Cortex of kidney (tissue), 1 donor: ENCODE measurements at places on chromosomes 6 and 20.

GRCh38 chr20:57693002-57693582 is 16.7 kb downstream of the PMEPA1 start:
- DNase-seq = no peak

GRCh38 chr20:4344670-4345069 is 329.3 kb upstream of the RNF24 start:
- no peak for DNase-seq

- DNase-seq = no peak
Observed at GRCh38 chr6:11514672-11515071, 22.9 kb upstream of the TMEM170B start.

GRCh38 chr6:137136065-137136464 is 37.4 kb downstream of the IL22RA2 start:
- DNase-seq = no peak
